Esophagus muscularis mucosa (tissue), 4 donors: ENCODE measurements at places on chromosomes 2 and 18. TPM values are rescaled to one million over a fixed set of nuclear protein-coding genes. Genes with fewer than 3 reads are reported as not detected.

- H3K27ac ChIP-seq = no peak overlapping the region
- H3K36me3 ChIP-seq = no peaks in the 10 kb centered on the region
- DNase-seq = peak; percentile 47
- H3K4me1 ChIP-seq = peaks cover 7% of the 10 kb centered on the region
- H3K4me3 ChIP-seq = no peak overlapping the region
Observed at GRCh38 chr2:234095301-234095700, 44.8 kb downstream of the SPP2 start.

- H3K36me3 ChIP-seq = no peaks in the 10 kb centered on the region
- no peak overlapping the region for H3K27ac ChIP-seq
- no peak for DNase-seq
Observed at GRCh38 chr2:189685540-189686229, 11.2 kb downstream of the ANKAR start.

DNA sequence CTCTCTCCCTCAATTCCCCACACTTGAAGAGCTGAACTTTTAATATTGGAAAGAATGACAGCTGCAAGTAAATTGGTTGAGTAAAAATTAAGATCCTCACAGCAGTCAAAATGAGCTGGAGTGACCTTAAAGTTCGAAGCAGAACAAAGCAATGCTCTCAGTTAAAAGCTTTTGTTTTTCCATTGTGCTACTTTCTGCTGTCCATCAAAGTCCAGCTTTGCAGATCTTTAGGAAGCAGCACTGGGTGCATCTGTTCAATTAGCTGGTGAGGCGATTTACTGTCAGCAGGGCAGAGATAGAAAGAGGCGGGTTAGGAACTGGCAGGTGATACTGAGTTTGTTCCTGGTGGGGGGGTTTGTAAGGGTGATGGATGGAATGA is 834.8 kb downstream of the CPS1 start:
- H3K27me3 ChIP-seq = no peaks in the 10 kb centered on the region
- no peak for DNase-seq
- no peak overlapping the region for H3K4me3 ChIP-seq
- no peaks in the 10 kb centered on the region for H3K4me1 ChIP-seq
- no peaks in the 10 kb centered on the region for H3K36me3 ChIP-seq
- no peak overlapping the region for H3K27ac ChIP-seq

The MREG gene
- 0.40 TPM for total RNA-seq

The FAM136A gene
- 29.4 TPM for total RNA-seq

GRCh38 chr2:233152541-233152940 is 92.4 kb downstream of the INPP5D start:
- no peak for DNase-seq
- peaks cover 8% of the 10 kb centered on the region for H3K4me1 ChIP-seq
- no peak overlapping the region for H3K27ac ChIP-seq
- no peaks in the 10 kb centered on the region for H3K27me3 ChIP-seq

GRCh38 chr2:29627279-29627711 is 294.1 kb downstream of the ALK start:
- no peak for DNase-seq
- H3K4me1 ChIP-seq = peaks cover 5% of the 10 kb centered on the region
- H3K36me3 ChIP-seq = no peaks in the 10 kb centered on the region
- H3K4me3 ChIP-seq = no peak overlapping the region
- no peak overlapping the region for H3K27ac ChIP-seq

The CNGA3 gene
- total RNA-seq = 2.5 TPM

DNA sequence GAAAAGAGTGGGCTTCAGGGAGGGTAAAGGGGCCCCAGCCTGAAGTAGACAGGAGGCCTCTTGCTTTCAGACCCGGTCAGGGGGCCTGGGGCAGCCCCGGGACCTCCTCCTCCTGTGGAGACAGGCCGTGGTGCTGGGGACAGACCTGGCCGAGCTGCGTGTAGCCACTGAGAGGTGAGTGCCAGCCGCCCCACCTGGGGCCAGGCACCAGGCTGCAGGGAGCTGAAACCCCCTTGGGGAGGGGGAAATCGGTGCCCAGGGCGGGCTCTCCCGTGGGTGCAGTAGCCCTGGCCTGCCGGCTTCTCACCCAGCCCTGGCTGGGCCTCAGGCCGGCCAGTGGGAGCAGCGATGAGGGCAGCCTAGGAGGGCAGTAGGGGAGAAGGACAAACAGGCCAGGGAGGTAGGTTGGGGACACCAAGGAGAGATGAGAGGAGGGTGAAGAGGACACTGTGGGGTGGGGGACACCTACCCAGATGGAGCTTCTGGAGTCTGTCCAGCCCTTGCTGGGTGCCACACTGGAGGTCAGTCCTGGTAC is 24.0 kb downstream of the CROCC2 start:
- H3K27ac ChIP-seq = no peak overlapping the region
- H3K36me3 ChIP-seq = no peaks in the 10 kb centered on the region
- no peak for DNase-seq
- H3K4me3 ChIP-seq = no peak overlapping the region
- no peaks in the 10 kb centered on the region for H3K27me3 ChIP-seq

DNA sequence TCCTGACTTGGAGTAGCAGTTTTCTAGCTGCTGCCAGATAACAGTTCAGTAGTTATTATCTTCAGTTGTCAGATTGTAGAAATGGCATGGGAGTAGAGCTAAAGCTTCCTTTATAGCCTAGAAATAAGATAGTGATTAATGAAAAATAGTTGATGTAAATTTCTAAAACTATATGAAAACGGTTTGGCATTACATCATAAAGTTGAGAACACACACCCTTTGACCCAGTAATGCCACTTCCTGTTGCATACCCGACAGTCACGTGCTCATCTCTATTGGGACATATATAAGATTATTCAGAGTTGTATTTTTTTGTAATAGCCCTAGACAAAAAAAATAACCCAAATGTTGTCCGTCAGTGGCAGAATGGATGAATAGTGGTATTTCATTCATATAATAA is 39.4 kb upstream of the ASB1 start:
- no peak for DNase-seq
- no peak overlapping the region for H3K4me3 ChIP-seq
- H3K27me3 ChIP-seq = no peaks in the 10 kb centered on the region
- peaks cover 30% of the 10 kb centered on the region for H3K4me1 ChIP-seq
- no peaks in the 10 kb centered on the region for H3K36me3 ChIP-seq

DNA sequence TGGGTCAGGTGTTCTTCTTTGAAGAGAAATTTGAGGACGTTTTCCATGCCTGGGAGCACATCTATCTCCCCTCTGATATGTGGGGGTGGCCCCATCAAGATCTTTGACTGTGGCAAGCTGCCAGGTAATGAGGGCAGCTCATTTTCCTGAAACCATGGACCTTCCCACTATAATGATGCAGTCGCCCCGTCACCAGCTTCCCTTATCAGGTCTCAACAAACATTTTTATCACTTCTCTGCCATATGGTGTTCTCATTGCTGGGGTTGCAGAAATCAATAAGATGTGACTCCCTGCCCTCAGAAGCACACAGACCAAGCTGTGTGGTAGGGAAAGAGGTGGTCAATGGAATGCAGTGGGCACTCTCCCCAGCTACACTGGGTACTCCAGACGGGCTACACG is 48.4 kb upstream of the B3GNT7 start:
- DNase-seq = no peak
- no peak overlapping the region for H3K4me3 ChIP-seq
- H3K27ac ChIP-seq = no peak overlapping the region
- peaks cover 10% of the 10 kb centered on the region for H3K4me1 ChIP-seq
- no peaks in the 10 kb centered on the region for H3K27me3 ChIP-seq

The AGBL5 gene
- 29.2 TPM for total RNA-seq
